ENCODE measurements at places on chromosomes 1 and 21.

DNA sequence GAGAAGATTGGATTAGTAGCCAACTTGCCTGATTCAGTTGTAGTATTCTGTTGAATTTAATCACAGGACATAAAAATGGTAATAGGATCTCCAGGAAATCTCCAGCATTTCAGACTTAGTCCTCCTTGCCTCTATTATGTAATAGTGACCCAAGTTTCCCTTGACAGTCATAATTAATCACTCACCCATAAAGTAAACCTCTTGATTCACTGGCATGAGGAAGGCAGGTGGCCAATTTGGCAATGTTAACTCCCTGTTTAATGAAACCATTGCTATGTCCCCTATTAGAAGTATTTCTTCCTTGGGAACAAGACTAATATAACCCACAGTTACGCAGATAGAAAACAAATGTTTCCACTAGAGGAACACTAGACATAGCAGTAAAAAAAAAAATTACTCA, 604.8 kb upstream of the CXADR start:
- DNase-seq: no peak

DNA sequence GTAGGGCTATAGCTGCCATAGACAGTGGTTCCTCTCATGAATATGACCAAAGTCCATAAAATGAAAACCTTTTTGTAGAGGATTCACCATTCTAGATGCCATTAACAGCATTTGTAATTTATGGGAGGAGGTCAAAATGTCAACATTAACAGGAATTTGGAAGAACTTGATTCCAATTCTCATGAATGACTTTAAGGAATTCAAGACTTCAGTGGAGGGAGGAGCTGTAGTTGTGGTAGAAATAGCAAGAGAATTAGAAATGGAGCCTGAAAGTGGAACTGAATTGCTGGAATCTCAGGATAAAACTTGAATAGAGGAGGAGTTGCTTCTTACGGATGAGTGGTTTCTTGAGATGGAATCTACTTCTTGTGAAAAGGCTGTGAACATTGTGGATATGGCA, 65.4 kb upstream of the ESRRG start:
- no peak for DNase-seq

GRCh38 chr1:119318466-119319309, 49.9 kb upstream of the HAO2 start:
- DNase-seq: no peak

- no peak for DNase-seq
These were observed 247.4 kb downstream of the CRB1 start for GRCh38 chr1:197515421-197515820.

DNA sequence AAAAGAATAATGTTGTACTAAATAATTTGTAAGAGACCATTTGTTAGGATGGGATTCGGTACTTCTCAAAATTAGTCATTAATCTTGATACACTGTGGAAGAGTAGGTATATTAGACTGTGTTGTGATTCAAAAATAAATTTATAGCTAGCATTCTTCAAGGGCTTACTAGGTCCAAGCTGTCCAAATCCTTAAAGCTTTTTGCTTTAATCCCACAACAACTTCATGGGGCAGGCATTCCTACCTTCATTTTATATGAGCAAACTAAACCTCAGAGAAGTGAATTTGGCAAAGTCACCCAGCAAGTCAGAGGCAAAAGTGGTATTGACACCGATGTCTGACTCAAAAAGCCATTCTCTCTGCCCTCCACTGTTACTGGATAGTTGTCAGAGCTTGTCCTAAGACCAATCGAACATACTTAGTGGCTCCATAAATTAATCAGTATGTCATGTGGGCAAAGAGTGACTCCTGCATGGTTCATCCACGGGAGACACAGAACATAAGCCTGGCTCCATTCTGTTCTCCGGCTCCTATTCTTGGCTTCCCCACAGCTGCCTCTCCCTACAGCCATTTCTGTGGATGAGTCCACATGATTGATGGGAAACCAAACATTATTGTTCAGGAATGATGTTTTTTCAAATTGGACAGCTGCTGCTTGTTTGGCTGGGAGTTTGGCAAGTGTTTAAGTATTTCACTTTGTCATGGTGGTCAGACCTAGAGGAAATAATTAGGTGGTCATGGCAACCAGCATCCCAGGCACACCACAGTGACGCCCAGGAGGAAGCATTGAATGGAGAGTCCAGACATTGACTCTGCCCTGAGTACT, 133.4 kb upstream of the FGGY start:
- DNase-seq: no peak

- DNase-seq: no peak
These were observed 11.9 kb upstream of the LRRC71 start for GRCh38 chr1:156908541-156908940.

DNA sequence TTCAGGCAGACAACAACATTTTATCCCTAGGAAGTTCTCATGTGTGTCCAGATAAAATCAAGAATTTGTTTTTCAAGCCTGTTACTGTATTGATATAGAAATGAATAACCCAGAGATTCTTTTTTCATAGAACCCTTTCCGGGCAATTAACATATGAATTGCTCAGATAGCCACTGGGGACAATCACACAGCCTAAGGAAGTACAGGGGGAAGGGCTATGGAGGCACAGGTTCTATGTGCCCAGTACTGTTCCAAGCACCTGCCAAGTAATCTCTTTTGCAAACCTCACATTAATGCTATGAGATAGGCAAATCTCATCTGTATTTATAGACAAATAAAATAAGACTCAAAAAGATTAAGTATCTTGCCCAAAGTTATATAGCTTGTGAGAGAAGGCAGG, 84.9 kb downstream of the NTNG1 start:
- no peak for DNase-seq

- no peak for DNase-seq
These were observed 26.1 kb downstream of the SLC19A1 start for GRCh38 chr21:45516071-45516670.

- peak; percentile 20 for DNase-seq
These were observed 26.3 kb upstream of the ZNF648 start for GRCh38 chr1:182087719-182088350.

- DNase-seq: no peak
These were observed 14.4 kb upstream of the FNBP1L start for GRCh38 chr1:93433407-93433961.
